Right ventricle myocardium superior (tissue), 1 donor: ENCODE measurements at places on chromosomes 5 and 9. TPM values are rescaled to one million over a fixed set of nuclear protein-coding genes. Genes with fewer than 3 reads are reported as not detected.

The C9 gene
- not detected for total RNA-seq

The PCDHA6 gene
- not detected for total RNA-seq

The ASTN2 gene
- 6.4 TPM for total RNA-seq

The SLC6A19 gene
- not detected for total RNA-seq

DNA sequence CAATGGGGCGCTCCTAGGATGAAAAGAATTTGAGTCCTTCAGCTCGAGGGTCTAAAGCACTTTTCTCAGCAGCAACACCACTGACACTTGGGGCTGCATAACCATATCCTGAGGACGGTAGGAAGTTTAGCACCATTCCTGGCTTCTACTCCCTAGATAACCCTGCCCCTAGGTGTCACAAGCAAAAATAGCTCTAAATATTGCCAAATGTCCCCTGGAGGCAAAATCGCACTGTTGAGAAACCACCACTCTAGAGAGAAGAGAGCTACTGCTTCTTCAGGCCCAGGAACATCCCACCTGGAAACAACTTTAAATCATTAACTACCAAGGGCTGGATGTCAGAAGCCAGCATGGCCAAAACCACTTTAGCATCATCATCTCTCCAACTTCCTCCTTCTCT is 29.8 kb downstream of the MYO10 start:
- no peak for DNase-seq

DNA sequence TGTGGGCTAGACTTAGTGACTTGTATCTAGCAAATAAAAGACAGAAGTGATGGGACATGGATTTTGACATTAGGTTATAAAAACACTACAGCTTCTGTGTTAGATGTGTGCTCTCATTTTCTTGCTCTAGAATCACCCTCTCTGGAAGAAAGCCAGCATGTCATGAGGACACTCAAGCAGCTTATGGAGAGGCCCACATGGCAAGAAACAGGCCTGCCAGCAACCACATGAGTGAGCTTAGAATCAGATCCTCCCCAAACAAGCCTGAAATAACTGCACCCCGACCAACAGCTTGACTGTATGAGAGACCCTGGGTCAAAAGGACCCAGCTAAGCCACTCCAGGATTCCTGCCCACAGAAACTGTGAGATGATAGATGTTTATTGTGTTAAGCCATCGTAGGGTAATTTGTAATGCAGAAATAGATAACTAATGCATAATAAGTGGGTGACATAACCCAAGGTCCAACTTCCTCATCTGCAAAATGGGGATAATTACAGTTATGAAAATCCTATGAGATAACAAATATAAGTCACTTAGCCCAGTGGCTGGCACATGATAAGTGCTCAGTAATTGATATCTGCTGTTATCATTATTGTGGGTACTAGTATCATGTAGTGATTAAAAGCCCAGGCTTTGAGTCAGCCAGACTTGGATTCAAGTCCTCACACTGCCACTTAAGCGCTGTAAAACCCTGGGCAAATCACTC is 86.5 kb downstream of the KLHL3 start:
- no peak for DNase-seq

- DNase-seq = no peak
Measured at GRCh38 chr5:40150896-40151295, 528.8 kb upstream of the PTGER4 start.

GRCh38 chr5:65808251-65808741 is 86.3 kb downstream of the NLN start:
- no peak for DNase-seq
